ENCODE measurements at places on chromosomes 1 and 21.

DNA sequence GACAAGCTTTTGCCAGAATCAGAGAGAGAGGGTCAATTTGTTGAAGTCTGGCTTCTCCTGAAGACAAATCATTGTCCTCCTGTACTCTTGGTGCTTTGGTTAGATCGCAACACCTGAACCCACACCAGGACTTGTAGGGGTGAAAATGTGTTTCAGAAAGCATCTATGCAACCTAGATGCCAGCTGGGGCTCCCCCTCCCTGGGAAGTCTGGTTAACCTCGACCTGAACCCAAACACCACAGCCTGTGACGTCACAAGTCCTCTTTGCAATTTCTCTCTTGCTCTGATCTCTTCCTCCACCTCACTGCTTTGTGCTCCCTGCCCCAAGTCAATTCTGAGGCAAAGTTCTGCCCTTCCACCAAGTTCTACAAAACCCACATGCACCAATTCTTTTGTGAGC lies 42.8 kb upstream of the USP24 start:
- DNase-seq, result peak; percentile 34

DNA sequence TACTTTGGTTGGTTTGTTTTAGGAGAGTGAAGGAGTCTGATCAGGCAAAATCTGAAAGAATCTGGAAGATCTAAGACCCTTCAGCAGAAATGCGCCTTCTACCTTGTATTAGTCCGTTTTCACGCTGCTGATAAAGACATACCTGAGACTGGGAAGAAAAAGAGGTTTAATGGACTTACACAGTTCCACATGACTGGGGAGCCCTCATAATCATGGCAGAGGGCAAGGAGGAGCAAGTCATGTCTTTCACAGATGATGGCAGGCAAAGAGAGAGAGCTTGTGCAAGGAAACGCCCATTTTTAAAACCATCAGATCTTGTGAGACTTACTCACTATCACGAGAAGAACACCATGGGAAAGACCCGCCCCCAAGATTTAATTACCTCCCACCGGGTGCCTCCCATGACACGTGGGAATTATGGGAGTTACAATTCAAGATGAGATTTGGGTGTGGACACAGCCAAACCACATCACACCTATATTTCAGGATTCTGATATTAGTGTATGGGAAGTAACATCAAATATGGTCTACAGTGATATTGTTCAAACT lies 99.3 kb downstream of the GLUL start:
- no peak for DNase-seq

DNA sequence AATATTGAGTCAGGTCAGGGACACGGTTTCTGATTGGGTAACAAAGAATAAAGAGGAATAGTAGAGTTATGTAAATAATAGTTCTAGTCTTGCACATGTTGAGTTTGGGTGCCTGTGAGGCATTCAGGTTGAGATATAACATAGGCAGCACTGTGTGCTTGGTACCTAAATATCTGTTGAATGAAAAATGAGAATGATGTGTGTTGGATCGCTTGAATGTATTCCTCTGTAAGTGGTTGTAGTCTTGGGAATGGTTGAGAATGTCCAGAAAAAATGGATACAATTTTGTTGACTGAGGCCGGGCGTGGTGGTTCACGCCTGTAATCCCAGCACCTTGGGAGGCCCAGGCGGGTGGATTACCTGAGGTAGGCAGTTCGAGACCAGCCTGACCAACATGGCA lies 116.3 kb upstream of the HNRNPU start:
- no peak for DNase-seq

- no peak for DNase-seq
Observed at GRCh38 chr21:44433791-44434567, 21.3 kb upstream of the LRRC3 start.

- no peak for DNase-seq
Observed at GRCh38 chr1:84156210-84156621, 12.1 kb downstream of the PRKACB start.

DNA sequence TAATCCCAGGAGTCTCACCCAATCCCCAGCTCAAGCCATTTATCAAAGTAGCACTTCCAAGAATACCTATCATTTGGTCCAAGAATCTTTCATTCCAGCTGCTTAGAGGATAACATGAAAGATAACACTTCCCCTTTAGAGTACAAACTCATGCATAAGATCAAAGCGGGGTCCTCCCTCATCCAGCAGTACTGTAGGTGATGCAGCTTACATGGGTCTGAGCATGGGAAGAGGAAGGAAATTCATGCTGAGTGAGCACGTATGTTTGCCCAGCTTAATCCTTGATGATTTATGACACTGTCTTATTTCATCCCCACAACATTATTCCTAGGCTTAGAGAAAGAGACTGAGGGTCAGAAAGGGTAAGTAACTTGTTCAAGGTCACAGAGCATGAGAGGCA lies 167.1 kb upstream of the GJB5 start:
- DNase-seq, result no peak

- DNase-seq, result no peak
Observed at GRCh38 chr1:167738158-167738557, 16.4 kb downstream of the MPZL1 start.

DNA sequence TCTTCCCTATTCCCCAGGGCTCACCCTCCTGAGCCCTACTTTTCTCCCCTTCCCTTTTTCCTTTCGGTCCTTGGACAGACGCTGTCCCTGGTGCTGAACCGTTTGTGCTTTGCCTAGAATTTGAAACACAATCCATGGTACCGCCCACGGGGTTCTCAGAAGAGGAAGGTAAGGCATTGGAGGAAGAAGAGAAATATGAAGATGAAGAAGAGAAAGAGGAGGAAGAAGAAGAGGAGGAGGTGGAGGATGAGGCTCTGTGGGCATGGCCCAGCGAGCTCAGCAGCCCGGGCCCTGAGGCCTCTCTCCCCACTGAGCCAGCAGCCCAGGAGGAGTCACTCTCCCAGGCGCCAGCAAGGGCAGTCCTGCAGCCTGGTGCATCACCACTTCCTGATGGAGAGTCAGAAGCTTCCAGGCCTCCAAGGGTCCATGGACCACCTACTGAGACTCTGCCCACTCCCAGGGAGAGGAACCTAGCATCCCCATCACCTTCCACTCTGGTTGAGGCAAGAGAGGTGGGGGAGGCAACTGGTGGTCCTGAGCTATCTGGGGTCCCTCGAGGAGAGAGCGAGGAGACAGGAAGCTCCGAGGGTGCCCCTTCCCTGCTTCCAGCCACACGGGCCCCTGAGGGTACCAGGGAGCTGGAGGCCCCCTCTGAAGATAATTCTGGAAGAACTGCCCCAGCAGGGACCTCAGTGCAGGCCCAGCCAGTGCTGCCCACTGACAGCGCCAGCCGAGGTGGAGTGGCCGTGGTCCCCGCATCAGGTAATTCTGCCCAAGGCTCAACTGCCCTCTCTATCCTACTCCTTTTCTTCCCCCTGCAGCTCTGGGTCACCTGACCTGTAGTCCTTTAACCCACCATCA lies 10.4 kb downstream of the BCAN start:
- no peak for DNase-seq

DNA sequence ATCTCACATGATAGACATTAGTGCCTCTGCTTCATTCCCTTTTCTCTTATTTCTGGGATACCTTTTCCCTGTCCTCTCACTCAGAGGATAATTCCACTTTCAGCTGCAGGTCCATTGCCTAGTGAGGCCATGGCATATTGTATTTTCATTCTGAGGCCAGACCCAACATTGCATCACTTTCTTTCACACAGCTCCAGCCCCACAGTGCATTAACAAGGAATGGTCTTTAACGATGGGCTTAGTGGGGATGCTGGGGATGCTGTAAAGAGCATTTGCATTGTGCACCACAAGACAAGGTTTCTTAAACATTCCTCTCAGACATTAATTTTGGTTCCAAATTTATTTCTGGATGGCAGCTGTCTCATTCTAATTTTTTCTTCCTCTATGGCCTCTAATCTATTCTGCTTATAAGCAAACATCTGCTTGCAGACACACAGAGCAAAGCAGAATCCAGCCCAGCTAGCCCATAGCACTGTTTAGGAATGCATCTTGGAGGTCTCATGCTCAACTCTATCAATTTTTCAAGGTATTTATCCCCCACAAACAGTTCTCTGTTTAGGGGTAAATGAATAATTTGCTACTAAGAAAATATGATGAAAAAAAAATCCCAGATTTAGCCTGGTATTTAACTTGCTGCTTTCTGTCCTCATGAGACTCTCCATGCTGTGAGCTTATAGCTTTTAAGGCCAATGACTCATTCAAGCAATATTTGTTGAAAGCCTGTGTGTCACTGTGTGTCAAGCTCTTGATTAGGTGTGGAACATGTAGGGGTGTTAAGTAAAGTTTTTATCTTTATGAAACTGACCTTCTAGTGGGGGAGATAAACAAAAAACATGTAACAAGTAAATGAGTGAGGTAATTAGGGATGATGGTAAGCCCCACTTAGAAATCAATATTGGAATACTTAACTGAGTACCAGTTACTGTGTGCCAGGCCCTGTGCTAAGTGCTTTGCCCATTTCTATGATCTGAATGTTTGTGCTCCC lies 44.5 kb upstream of the CCDC190 start:
- DNase-seq, result no peak

GRCh38 chr1:212689758-212690529 lies 9.7 kb downstream of the BATF3 start:
- no peak for DNase-seq

DNA sequence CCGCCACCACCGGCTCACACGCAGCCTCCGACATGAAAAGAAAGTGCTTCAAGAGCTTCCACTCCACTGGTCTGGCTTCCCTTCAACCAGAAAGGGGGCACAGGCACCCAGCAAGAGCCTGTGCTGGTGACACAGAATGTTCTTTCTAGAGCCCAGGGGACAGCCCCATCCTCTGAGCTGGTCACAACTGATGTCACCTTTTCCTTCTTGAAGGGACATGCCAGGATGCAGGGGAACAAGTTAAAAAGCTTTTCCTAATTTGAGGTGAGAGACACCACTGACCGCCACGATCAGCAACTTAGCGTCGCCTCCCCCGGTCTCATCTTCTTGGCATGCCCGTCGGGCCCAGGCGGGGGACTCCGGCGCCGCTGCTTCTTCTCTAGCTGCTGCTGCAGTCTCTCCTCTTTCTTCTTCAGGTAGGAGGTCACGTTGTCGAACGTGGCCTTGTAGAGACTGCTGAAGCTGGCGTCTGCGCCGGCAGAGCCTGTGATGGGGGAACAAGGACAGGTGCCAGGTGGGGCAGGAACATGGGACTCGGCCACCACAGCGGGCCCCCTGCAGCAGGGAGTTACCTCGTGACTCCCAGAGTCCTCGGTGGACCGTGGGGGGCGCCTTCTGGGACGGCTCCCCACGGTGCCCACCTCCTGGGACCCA lies 29.5 kb downstream of the WDR4 start:
- DNase-seq, result no peak

- peak; percentile 84 for DNase-seq
Observed at GRCh38 chr21:33541756-33542639, at the start of gene GART. GART (minus strand) TSS chr21:33542117; CDS start chr21:33539315, 2,802 bp downstream.

DNA sequence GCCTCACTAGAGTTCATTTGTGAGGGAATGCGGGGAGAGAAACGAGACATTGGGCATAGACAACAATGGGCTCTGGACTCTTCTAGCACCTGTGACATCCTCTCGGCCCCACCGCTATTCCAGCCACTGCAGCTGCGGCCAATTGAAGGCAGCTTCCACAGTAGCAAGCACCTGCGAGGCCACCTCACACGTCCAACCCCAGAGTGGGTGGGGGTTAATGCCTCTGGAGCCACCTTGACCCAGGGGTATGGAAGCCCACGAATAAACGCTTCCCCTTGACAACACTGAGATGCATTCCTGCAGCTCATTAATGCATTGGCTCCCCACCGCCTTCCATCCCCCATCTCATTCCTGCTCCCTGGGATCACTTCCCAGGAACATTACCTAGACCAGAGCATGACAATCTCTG lies 104.4 kb downstream of the GLIS1 start:
- no peak for DNase-seq

GRCh38 chr1:24206083-24206464 lies 19.0 kb upstream of the IFNLR1 start:
- DNase-seq, result no peak

DNA sequence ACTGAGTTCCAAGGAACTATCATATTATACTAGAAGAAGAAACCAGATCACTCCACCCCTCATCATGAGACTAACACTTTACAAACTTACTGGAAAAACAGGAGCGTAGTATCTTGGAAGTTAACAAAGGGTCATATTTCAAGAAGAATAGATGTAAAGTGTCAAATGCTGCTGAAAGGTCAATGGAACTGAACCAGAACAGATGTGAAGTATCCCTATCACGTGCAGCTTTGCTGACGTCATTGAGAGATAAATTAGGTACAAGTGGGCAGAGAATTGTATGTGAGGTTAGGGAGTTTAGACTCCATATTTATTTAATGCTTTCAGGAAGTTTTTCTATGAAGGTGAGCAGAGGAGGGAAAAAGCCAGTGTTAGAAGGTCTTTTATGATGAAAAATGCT lies 483.0 kb downstream of the NCAM2 start:
- no peak for DNase-seq

DNA sequence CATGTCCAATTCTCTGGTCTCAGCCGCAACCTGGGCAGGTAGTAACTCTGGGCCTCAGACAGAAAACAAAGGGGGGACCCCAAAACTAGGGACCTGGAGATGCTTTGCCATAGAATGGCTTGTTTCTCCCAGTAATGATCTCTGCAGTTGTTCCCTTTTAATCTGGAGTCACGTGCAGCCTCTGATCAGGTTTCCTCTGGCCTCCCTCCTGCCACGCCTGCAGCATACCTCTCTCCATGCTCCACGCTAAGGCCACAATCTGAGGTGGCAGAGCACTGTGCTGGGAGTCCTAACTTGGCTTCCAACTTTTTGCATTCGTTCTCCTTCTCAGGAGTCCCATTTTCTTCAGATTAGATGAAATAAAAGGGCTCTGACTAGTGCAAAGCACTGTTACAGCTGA lies 1.9 kb downstream of the PABPC4 start:
- DNase-seq, result no peak

GRCh38 chr1:181128592-181129497 lies 40.3 kb downstream of the IER5 start:
- peak; percentile 60 for DNase-seq

DNA sequence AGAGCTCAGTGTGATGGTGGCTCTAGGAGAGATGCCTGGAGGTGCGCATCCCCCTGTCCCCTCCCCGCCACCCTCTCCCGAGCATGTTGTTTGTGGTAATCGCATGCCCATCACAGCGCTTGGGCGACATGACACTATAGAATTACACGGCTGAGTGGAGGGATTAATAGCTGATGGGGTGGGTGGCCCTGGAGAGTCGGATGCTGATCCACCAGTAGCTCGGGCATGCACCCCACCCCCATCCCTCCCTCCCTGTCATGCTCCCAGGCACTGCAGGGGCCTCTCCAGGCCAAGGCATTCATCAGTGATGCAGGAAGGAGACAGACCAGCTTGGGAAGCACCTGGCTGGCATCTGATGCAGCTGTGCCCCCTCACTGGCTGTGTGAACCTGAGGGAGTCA lies 159.0 kb upstream of the IGSF21 start:
- DNase-seq, result no peak
